ENCODE measurements at places on chromosomes 1 and 21.

GRCh38 chr21:34592120-34592955 is 22.6 kb downstream of the RCAN1 start:
- no peak for DNase-seq

GRCh38 chr1:67605209-67605780 is 79.7 kb upstream of the GADD45A start:
- no peak for DNase-seq

DNA sequence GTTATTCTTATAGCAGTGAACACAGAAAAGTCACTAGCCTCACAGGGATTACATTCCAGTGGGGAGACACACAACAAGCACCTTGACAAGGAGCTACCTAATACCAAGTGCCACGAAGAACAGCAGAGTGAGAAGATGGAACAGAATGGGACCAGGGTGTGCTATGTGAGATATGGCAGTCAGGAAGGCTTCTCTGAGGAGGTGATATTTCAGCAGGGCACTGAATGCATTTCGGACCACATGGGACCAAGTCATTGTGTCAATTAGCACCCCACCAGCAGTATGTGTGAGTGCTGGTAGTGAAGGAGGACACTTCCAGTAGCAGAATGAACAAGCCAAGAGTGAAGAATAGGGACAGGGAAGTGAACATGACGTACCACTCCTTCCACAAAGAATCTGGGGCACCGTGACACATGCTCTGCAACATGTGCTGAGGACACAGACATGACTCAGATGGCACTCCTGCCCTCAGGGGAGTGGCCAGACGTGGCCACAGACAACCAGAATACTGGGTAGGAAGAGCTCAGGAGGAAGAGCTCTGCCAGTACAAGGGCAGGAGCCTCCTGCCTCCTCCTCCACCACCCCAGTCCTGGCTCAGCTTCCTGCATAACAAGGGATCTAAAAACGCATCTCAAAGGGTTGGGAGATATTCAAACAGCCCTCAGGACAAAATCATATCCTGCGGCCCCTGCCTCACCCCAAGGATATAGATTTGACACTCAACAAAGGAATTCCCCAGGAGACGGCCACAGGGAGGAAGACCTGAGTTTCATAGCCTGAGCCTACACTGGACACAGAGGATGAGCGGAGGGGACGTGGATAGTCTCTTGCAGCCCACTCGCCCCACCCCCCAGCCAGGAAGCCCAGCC is 102.5 kb downstream of the TRABD2B start:
- DNase-seq = no peak

DNA sequence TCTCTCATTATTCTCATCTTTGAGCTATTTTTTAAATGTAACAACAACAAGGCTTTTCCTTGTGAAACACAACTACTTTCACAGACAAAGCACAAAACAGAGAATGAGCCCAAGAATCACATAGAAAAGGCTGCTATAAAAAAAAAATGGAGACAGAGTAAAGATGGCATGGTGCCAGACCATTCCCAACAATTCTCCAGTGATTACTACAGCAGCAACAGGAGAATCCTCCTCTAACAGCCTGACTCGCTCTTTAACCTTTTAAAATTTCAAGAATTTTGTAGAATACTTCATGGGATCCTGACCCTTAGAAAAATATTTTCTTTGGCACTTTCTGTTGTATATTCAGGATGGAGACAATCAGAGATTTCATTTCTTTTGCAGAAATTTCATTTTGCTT is 3.8 kb upstream of the BCAS2 start:
- DNase-seq = no peak

DNA sequence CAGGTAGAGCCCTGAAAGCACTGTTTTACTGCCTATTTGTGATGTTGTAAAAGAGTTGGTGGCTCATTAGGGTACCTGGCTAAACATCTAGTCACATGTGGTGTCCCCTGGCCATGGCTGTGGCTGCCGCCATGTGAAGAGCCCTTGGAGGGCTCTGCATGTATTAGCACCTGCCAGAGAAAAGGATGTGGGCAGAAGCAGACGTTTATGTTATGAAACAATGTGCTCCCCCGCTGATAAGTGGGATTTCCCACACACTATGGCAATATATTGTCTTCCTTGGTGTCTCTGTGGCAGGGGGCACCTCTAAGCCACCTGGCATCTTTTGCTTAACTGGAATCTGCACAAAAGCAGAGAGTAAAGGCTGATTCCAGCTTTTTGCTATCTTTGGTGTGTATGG is 9.6 kb downstream of the TENT5C start:
- peak; percentile 37 for DNase-seq

DNA sequence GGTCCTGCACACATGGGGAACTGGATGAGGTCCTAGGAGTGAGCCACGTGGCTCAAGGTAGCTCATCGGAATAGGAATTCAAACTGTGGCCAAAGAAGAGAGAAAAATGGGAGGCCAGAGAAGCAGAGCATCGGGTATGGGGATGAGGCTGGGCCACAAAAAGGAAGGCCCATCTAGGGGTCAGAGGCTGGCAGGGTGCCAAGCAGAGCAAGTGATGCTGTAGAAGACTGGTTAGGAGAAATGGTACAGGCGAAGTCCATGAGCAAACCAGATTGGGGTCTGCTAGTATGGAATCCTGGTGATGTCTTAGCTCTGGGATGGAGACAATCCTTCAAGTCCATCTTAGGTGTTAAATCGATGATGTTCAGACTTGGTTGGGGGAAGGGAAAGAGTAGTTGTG is 68.0 kb downstream of the TEX35 start:
- DNase-seq = no peak

DNA sequence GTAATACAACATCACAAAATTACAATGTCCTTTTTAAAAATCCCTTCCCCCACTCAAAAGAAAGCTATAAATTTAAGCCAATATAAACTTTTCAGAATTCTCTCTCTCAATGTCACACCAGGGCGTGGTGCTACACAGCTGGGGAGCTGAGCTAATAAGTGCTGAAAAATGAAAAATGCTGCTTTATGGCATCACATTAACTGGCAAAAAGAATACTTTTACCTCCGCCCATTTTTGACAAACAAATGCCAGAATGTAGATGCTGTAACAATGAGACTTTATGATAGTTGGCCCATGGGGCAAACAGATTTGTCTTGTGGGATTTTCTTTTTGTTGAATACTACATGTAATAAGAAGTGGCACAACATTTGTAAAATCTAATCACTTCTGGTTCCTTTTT is 12.7 kb upstream of the LYPLAL1 start:
- no peak for DNase-seq

DNA sequence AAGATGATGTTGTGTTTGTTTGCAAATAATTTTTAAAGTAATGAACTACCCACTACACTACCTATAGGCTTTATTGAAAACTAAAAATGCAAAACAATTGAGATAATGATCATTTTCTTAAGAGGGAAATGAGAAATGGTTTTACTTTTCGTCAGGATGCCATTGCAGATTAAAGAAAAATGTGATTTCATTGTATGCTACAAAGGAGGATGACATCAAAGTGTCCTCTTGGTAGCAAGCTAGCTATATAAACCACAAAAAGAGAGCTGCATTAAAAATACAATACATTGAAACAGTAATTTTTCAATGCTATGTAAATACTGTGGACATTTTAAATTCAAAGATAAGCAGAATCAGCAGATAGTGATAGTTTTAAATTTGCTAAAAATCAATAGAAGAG is 87.5 kb upstream of the DPYD start:
- no peak for DNase-seq

DNA sequence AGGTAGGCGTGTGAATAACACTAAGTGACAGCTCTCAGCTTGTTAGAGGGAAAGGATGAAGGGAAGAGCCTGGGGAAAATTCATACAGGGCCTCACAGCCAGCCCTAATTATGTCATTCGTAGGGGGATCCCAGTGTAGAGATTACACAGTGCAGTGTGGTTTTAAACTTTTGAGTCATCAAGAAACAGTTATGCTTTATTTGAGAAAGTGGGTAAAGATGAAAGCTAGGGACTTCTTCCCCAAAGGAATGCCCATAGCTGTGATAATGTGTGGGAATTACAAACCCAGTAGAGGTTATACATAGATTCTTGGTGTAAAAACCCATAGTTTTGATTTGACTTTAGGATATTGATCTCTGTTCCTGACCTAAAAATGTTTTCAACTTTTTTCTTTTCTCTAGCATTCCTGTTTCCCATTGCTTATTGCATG is 1.9 kb downstream of the TTF2 start:
- no peak for DNase-seq

DNA sequence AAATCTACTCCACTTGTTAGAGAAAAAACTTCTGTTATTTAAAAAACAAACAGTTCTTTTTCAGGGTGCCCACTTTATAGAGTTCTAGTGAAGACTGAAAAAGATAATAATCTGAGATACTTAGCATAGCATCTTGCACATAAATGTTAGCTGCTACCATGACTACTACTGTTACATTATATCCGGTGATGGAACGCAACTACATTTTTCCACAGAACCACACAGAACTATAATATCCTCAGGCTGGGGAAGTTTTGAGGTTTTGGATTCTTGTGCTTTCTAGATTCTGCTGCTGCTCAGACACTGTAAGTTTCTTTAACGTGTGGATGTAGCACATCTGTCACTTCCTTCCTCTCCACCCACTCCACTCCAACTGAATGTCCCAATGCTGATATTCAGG is 110.3 kb downstream of the PTPN14 start:
- DNase-seq = no peak

GRCh38 chr1:221254813-221255212 is 375.6 kb downstream of the HLX start:
- no peak for DNase-seq

GRCh38 chr21:28445141-28445830 is 547.4 kb downstream of the LTN1 start:
- DNase-seq = no peak

- no peak for DNase-seq
These were observed 550.3 kb downstream of the NUF2 start for GRCh38 chr1:163872067-163872466.

DNA sequence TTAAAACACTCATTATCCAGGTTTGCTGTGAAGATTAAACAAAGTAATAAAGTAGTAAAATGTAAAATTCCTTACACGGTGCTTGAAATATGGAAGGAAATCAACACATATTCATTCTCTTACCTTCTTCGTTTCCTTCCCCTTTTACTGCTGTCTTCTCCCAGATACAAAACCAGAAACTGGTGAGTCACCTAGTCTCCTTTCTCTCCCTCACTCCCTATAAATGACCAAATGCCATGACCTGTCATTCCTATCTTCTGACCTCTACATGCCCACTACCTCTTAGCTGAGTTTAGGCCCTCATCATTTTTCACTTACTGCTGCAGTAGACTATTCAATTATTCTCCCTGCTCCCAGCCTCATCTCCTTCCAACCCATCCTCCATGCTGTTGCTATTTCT is 4.3 kb upstream of the NR1I3 start:
- DNase-seq = no peak

GRCh38 chr1:57017200-57017599 is 51.4 kb upstream of the C8B start:
- no peak for DNase-seq

DNA sequence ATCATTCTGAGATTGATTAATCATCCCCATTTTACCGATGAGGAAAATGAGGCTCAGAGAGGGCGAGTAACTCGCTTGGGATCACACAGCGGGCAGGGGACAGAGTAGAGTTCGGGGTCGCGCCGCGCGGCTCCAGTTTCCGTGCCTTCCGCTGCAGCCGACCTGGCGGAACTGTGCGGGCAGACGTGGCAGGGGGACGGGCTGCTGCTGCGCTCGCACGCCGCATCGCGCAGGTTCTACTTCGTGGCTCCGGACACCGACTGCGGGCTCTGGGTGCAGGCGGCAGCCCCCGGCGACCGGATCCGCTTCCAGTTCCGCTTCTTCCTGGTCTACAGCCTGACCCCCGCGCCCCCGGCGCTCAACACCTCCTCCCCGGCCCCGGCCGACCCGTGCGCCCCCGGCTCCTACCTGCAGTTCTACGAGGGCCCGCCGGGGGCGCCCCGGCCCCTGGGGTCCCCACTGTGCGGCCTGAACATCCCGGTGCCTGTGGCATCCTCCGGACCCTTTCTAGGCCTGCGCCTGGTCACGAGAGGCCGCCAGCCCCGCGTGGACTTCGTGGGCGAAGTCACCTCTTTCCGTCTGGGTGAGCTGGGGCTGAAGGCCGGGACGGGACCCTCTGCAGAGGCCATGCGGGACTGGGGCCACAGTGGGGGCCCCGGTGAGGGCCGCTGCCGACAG is 2.3 kb downstream of the LDLRAD2 start:
- peak; percentile 31 for DNase-seq

- no peak for DNase-seq
These were observed 95.4 kb downstream of the INTS7 start for GRCh38 chr1:211939876-211940468.

DNA sequence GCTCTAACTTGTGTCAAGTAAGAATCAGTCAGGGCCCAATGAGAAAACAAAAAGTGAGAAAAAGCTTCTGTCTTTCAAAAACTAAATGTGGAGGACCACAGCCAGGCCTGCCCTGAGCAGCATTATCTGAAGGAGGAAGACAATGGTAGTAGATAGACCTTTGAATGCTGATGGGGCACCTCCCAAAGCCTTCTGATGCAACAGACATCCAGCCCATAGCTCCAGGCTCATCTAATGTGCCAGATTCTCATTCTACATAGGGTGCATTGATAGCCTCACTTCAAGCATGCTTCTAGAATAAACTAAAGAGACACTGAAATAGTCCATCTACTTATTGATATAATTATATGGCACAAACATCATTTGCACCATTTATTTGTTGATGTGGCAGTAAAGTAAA is 351.6 kb downstream of the HHIPL2 start:
- DNase-seq = no peak

DNA sequence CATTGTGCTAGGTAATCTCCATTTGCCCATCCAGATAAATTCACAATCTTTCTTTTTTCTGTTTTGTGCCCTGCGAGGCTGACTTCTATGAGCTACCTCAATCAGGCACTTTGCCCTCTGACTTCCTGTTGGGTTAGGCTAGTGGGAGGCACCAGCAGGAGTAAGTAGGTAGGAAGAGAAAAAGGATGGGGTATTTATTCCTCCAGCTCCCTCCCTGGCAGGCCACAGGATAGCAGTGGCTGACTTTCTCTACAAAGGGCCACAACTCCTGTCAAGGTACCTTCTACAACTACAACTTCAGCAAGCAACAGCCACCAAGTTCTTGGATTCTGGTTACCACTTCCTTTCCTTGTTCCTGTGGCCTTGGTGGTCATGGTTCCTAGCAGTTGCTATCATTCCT is 18.8 kb upstream of the GORAB start:
- DNase-seq = no peak

Measured in activated gamma-delta T cell treated with Interleukin-2 at 50 U/mL for 16 hours (primary cell).